ENCODE measurements at places on chromosomes 13 and 19. TPM values are rescaled to one million over a fixed set of nuclear protein-coding genes. Genes with fewer than 3 reads are reported as not detected.

- H3K27ac ChIP-seq, result no peak overlapping the region
- H3K4me1 ChIP-seq, result peaks cover 31% of the 10 kb centered on the region
Observed at GRCh38 chr13:48563626-48564025, 30.7 kb upstream of the RCBTB2 start.

DNA sequence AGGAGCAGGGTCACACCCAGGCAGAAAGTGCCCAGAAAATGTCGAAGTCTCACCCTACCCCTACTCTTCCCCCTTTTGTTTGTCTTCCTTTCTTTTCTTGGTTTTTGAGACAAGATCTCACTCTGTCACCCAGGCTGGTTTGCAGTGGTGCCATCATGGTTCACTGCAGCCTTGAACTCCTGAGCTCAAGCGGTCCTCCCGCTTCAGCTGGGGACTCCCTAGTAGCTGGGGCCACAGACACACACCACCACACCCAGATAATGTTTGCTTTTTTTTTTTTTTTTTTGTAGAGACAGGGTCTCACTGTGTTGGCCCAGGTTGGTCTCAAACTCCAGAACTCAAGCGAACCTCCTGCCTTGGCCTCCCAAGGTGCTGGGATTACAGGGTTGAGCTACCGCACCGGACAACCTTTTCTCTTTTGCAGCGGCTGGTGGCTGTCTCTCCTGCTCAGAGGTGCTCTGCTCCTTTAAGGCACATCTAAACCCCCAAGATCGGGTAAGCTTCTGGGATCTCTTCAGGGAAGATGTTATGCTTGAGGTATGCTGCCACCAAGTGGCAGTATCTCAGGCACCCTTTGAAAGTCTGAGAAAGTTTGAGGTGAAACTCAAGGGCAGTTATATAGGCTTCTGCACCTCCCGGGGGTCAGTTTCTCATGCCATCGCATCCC, 22.4 kb upstream of the EBI3 start:
- H3K4me3 ChIP-seq, result no peak overlapping the region
- no peaks in the 10 kb centered on the region for H3K36me3 ChIP-seq
- DNase-seq, result no peak
- H3K4me1 ChIP-seq, result peaks cover 6% of the 10 kb centered on the region
- no peak overlapping the region for H3K27ac ChIP-seq
- H3K27me3 ChIP-seq, result peaks cover 25% of the 10 kb centered on the region

GRCh38 chr13:68050761-68051160, 820.6 kb upstream of the PCDH9 start:
- no peaks in the 10 kb centered on the region for H3K27me3 ChIP-seq
- no peaks in the 10 kb centered on the region for H3K4me1 ChIP-seq
- H3K4me3 ChIP-seq, result no peak overlapping the region
- no peaks in the 10 kb centered on the region for H3K36me3 ChIP-seq
- no peak for DNase-seq

The TMEM59L gene
- 0.64 TPM for total RNA-seq

DNA sequence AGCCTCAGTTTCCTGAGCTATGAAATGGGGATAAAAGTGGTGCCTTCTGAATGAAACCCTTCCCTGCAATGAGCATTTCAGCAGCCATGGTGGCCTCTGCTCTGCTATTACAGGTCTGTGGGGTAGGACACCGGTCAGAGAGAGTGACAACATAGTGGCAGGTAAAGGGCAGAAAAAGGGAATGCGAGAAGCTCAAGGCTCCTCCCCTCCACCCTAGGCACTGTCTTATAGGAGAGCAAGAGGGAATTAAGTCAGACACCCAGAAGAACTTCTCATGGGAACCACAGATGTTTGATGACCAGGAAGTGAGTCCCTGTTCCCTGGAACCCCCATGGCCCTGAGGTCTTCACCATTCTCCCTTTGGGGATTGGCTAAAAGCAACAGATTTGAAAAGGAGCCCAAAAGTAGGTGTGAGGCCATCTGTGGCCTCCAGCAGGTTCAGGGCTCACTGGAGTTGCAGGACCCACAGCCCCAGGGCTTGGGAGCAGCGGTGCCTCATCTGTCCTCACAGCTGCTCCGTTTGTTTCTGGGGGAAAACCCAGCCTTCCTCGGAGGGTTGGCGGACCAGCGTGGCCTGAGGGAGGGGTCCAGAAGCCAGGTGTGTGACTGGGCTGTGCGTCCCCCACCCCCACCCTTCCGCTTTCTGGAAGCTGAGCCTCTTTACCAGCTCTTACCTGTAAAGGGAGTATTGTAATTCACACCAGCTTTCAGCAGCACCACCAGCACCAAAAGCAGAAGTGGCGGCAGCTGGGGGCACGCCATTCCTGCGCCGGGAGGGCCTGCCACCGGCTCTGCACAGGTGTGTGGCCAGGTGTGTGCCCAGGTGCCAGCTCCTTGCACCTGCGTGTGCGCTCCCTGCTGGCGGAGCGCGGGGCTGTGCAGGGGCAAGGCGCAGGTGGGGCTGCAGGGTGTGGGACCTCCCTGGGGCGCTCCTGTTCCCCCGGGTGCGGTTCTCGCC, 19.4 kb downstream of the IQCN start:
- no peak overlapping the region for H3K4me3 ChIP-seq
- peaks cover 18% of the 10 kb centered on the region for H3K4me1 ChIP-seq
- peaks cover 12% of the 10 kb centered on the region for H3K36me3 ChIP-seq
- no peaks in the 10 kb centered on the region for H3K27me3 ChIP-seq
- no peak overlapping the region for H3K27ac ChIP-seq
